Glutamatergic neuron (in vitro differentiated cells): ENCODE measurements at places on chromosomes 7 and 10.

- no peak for DNase-seq
Measured at GRCh38 chr7:73885975-73886798, 25.2 kb downstream of the TMEM270 start.

DNA sequence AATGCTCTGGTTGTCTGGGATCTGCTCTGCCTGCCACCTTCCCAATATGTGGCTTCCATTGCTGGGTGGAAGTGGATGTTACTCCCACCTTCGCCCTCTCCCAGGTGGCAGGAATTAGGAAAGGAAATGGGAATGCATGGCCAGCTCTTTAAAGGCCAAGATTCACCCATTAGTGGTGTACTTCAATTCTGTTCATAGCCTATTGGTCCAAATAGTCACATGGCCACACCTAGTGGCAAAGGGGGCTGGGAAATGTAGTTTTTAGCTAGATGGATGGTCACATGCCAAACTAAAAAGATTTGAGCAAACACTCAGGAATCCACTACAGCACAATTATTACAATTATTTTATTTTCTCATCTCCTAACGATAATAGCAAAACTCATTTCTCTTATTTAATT lies 135.1 kb downstream of the NPY start:
- DNase-seq = no peak

GRCh38 chr7:19109000-19109946 lies 8.2 kb downstream of the TWIST1 start:
- DNase-seq = no peak

DNA sequence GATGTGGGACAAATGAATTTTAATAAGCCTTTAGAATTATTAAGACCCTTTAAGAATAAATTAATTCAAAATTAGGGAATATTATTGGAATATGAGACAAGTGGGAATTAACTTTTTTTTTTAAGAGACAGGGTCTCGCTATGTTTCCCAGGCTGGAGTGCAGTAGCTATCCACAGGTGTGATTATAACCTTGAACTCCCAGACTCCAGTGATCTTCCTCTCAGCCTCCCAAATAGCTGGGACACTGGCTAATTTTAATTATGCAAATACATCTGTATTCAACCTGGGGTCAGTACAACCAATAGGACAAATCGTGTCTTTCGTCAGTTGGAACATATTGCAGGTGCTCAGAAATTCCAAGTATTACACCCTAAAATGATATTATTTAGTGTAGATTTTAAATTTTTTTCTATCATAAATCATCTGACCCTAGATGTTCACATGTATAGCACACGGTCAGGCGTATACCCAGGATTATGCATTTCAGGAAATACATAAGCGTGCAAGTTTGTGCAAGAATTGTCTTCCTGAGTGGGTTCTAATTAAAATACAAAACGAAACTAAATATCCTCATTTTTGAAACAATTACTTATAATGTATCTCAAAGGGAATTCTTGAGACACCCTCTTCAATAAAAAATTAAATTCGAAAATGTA lies 1.2 kb downstream of the NT5C3A start:
- DNase-seq = no peak

- DNase-seq = no peak
Measured at GRCh38 chr10:122301055-122301810, 30.1 kb downstream of the BTBD16 start.

GRCh38 chr10:114393482-114393881 lies 10.8 kb downstream of the AFAP1L2 start:
- DNase-seq = no peak

GRCh38 chr10:22722626-22723169 lies 8.3 kb upstream of the PIP4K2A start:
- no peak for DNase-seq

DNA sequence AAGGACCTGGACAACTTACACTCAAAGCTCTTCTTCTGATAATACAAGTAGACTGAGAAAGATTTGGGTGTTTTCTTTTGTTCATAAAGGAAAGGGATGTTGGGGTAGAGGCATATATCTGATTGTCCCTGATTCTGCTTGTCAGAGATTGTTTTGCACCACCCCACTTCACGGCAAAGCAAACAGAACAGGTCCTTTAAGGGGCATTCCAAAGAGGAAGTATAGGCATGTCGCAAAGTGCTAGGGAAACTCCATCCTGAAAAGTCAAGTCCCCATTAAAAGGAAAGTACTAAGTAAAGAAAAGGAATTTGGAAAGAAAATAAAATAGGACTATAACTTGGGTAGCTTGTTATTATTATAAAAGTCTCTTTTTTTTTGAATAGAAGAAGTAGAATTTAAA lies 233.0 kb downstream of the DNAJB9 start:
- DNase-seq = no peak

GRCh38 chr10:99344715-99345114 lies 15.6 kb downstream of the CNNM1 start:
- no peak for DNase-seq

- no peak for DNase-seq
Measured at GRCh38 chr10:22780474-22780885, 66.1 kb upstream of the PIP4K2A start.

DNA sequence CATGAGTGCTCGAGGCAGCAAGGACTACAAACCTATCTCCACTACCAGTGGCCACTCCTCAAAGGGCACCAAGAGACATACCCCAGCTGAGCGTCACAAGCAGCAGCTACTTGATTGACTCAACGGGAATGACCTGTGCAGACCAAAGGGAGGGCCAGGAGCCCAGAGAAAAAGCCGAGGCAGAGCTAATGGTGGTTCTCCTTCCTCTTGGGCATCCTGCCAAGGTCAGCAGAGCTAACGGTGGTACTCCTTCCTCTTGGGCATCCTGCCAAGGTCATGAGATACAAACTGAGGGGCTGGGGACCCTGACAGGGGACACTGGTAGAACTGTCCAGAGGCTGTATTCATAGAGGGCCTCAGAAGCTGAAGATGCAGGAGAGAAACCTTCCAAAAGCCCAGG lies 60.4 kb downstream of the FAM53B start:
- DNase-seq = no peak

DNA sequence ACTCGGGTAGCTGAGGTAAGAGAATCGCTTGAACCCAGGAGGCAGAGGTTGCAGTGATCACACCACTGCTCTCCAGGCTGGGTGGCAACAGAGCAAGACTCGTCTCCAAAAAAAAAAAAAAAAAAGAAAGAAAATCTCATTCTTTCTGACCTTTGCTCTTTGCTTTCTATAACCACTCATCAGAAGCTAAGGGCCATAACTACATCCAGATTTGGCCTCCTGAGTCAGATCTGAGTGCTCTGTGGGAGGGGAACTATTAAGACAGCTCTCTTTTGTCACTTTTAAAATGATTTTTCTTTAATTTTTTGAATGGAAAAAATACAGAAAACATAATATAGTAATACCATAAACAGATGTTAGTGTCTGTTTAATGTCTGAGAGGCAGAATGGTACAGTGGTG lies 210.1 kb downstream of the KIAA1217 start:
- no peak for DNase-seq

DNA sequence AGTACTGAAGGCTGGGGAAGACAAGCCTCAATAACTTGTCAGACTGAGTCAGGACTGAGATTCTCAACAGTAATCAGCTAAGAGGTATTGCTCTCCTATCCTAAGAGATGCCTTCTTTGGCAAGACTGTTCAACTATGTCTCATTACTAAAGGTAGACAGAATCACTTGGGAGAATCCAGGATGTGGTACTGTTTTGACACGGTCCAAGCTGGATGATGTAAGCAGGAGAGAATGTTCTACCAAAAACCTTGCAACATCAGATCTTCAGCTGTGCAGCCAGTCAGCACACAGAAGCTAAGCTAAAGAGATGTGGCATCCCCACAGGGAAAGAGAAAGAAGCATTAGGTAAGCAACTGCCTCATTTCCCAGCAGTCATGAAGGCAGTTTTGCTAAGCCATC lies 391.4 kb downstream of the NRG3 start:
- DNase-seq = no peak

DNA sequence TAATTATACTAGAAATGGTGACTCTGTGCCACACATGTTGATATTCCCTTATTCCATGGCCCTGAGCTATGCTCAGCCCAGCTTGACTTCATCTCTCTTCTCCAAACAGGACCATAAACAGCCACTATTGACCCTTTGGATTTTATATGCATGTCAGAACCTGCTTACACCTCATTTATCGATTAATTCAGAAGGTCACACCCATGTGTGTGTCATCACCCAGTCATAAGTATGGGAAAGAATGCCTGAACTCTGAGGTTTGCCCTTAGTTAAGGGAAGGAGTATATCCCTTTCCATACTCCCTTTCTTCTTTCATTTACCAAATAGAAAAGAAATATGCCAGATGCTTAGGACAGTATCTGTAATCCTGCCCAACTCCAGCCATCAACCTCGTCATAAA lies 602.3 kb downstream of the SORCS3 start:
- no peak for DNase-seq

DNA sequence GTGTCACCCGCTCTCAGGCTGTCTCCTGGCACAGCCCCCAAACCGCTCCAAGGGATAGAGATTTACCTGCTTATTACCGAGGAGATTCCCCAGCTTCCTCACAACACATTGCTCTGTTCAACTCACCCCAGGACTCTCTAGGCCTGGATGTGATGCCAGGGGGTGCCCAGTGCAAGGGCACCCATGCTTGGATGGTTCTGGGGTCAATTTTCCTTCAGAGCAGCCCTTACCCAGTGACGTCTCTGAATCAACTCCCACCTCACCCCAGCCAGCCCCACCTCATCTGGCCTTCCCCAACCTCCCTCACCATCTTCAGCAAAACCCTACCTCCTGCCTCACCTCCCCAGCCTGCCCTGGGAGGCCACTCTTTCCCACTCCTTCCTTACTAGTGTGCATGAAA lies 951.6 kb upstream of the ZNF722 start:
- DNase-seq = no peak

- no peak for DNase-seq
Measured at GRCh38 chr7:66781408-66782090, 41.0 kb downstream of the RABGEF1 start.

DNA sequence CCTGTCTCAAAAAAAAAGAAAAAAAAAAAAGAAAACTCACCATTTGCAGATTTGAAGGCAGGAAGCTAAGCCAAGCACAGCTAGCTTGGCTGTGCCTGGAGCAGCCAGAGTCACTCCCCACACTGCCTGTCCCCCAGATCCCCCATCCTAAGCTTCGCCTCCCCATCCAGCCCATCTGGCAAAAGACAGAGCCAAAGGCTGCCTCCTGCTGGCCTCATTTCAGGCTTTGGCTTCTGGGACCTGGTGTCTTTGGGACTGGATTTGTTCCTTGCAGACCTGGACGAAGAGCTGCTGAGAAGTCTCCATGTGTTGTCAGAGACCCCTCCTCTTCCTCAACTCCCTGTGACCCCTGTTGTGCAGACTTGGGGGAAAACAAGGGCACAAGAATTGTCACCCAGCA lies 8.1 kb downstream of the ASL start:
- no peak for DNase-seq

DNA sequence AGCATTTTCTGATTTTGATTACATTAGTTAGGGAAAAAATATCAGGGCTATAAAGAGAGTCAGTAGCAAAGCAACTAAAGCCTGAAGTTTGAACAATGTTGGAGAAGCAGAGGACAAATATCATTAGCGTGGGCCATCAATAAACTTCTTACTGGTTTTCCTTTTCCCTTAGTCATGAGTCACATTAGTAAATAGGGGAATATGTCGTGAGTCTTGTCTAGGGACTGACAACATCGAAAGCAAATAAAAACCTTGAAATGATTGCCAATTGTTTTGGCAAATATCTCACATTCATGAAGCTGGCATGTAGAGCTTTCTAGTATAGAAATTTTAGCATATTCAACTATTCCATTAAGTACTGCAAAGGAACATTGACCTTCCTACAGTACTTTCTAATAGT lies 806.0 kb upstream of the SORCS1 start:
- DNase-seq = no peak

- no peak for DNase-seq
Measured at GRCh38 chr10:15163253-15163828, 5.2 kb downstream of the NMT2 start.

GRCh38 chr7:106639476-106640334 lies 21.3 kb downstream of the CCDC71L start:
- DNase-seq = no peak

DNA sequence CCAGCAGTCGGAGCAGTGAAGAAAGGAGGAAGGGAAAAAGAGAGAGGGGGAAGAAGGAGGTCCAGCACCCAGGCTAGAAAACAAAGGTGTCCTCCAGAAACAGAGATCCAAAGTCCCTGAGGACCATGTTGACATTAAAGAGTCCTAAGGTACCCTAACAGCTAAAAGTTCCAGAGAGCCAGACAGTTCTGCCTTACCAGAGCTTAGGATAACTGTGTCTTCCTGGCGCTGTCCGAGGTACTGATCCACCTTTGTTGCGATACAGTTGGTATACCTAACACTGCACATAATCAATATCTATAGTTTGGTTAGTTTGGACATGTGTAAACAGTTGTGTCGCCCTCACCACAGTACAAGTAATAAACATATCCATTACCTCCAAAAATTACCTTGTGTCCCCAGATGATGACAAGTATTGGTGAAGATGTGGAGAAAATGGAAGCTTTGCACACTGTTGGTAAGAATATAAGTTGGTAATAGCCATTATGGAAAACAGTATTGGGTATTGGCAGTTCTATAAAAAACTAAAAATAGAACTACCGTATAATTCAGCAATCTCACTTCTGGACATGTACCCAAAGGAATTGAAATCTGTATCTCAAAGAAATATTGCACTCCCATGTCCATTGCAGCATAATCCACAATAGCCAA lies 59.8 kb downstream of the GRID1 start:
- no peak for DNase-seq

DNA sequence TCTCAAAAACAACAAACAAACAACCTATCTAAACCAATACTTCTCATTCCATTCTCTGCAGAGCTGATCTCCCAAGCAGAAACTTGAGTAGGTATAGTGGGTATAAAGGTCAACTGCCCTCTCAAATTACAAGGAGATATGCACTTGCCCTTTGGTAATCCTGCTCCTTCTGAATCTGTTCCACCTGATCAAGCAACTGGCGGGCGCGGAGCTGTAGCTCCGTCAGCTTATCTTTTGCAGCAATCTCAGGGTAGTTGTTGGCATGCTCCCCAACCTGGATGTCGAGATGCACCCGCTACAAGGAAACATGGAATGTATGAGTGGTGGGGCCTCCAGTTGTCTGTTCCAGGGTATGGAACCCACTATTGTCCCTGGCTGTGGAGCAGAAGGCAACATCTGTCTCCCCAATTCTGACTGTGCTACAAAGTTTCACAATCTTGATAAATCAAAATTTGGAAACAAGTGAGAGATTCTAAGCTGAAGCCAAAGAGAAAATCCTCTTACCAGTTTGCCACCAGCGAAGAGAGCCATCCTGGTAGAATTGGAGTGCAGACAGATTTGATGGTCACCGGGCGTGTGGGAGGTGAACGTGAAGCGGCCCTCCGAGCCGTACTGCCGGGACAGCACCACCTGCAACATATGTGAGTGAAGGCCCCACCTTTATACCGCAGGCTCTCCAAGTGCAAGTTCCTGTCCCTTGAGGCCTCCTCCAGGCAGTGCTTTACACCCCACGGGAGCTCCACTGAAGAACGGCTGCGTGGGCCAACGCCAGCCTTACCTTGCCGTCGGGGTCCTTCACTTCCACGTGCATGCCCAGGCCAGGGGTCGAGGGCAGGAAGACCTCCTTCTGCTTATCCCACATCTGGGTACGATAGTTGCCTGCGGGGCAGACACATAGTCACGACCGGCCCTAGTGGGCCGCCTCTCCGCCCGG lies 819 bp downstream of the TMED4 start:
- DNase-seq = peak; percentile 27
